OCI-LY7 (cell line): ENCODE measurements at places on chromosomes 13 and 19. TPM values are rescaled to one million over a fixed set of nuclear protein-coding genes. Genes with fewer than 3 reads are reported as not detected.

- DNase-seq, result no peak
These were observed 82.4 kb upstream of the SGCG start for GRCh38 chr13:23098161-23098907.

GRCh38 chr19:29467824-29468401 lies 57.9 kb upstream of the VSTM2B start:
- DNase-seq, result peak; percentile 25

- DNase-seq, result no peak
These were observed 4.1 kb downstream of the IRS2 start for GRCh38 chr13:109782066-109782822.

The MEF2B gene
- total RNA-seq, result 295 and 304 TPM in 2 replicates

The NLRP9 gene
- total RNA-seq, result 0.17 TPM in 1 of 2 replicates, not detected in the other
